MV-4-11 (cell line): ENCODE measurements at places on chromosomes 1 and 21.

DNA sequence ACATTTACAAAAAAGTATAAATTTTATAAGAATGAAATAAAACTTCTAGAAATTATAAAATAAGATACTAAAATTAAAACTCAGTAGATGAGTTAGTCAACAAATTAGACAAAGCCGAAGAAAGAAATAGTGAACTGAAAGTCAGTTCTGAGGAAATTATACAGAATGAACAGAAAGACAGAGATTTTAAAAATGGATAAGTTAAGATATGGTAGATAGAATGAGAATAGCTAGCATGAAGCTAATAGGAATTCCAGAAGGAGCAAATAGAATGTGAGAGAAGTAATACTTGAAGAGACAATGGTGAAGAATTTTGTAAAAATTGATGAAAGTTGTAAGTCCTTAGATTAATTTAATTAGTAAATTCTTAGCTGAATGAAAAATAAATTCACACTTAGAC, 430.4 kb upstream of the RUNX1 start:
- no peak for DNase-seq

- no peak for DNase-seq
Measured at GRCh38 chr1:234214911-234215892, 158.1 kb upstream of the COA6 start.

- no peak for DNase-seq
Measured at GRCh38 chr1:214146523-214146922, 134.4 kb upstream of the SMYD2 start.

GRCh38 chr1:190456129-190456528, 21.5 kb downstream of the BRINP3 start:
- DNase-seq: no peak

- no peak for DNase-seq
Measured at GRCh38 chr1:229694053-229694693, 68.1 kb downstream of the URB2 start.

- DNase-seq: no peak
Measured at GRCh38 chr1:222886878-222887351, 72.1 kb downstream of the DISP1 start.

GRCh38 chr1:15847100-15847892, at the start of gene SPEN:
Gene SPEN (plus strand): TSS chr1:15847707. CDS start chr1:15848068, 361 bp downstream.
- peak; percentile 94 for DNase-seq

DNA sequence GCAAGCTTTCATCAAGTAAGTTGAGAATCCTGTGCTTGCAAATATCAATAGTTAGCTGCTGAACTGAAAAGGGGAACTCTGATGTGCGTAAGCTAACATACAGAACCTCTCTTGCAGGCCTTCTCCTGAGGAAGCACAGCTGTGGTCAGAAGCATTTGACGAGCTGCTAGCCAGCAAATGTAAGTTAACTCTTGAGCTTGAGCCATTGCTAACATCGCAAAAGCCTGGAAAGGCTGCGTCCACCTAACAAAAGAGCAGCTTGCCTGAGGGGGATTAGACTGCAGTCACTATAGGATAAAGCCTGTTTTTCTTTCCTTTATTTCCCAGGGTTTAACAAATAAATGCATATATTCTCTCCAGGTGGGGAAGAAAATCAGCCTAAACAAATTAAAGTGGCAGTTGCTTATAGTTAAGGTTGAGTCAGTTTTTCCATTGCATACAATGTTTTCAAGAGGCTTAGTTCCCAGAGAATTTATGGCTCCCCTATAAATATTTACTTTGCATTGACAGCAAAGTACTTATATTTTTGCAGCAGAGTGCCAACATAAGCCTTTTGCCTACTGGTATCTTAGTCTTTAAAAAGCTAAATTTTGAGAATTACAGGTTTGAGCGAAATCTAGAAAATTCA, 1.5 kb downstream of the RGS2 start:
- peak; percentile 89 for DNase-seq

GRCh38 chr1:228340686-228341449, 65.8 kb downstream of the TRIM11 start:
- no peak for DNase-seq

- no peak for DNase-seq
Measured at GRCh38 chr1:212237651-212238050, 47.6 kb upstream of the PPP2R5A start.

GRCh38 chr1:10031461-10031860, 1.3 kb upstream of the UBE4B start:
- no peak for DNase-seq

GRCh38 chr1:110433803-110434202, 17.1 kb upstream of the PROK1 start:
- DNase-seq: peak; percentile 84

GRCh38 chr1:28147264-28148094, 29.0 kb downstream of the PTAFR start:
- DNase-seq: no peak

GRCh38 chr1:65068202-65069010, 79.6 kb upstream of the AK4 start:
- peak; percentile 41 for DNase-seq

DNA sequence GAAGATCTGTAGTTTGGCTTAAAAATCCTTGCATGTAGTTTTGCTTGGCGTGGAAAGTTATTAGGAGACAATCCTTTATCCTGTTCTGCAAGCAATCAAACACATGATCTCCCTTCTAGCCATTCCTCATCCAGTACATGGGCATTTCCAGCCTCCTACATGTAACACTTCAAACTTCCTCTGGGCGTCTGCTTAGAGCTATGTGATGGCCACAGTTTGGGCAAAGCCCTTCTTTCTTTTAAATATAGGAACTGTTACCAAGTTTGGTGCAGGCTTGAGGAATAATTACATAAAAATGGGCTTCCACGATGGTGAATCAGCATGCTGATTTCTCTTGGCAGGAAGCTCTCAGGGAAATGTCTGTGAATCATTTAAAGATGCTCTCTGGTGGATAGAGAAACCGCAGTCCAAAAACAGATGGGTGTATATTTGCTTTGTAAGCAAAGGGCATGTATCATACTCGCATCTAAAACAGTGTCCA, 176.9 kb upstream of the FMN2 start:
- DNase-seq: peak; percentile 78

- DNase-seq: peak; percentile 43
Measured at GRCh38 chr1:147273409-147274336, 31.2 kb downstream of the CHD1L start.

- DNase-seq: peak; percentile 4
Measured at GRCh38 chr1:218299416-218299815, 14.3 kb downstream of the RRP15 start.

DNA sequence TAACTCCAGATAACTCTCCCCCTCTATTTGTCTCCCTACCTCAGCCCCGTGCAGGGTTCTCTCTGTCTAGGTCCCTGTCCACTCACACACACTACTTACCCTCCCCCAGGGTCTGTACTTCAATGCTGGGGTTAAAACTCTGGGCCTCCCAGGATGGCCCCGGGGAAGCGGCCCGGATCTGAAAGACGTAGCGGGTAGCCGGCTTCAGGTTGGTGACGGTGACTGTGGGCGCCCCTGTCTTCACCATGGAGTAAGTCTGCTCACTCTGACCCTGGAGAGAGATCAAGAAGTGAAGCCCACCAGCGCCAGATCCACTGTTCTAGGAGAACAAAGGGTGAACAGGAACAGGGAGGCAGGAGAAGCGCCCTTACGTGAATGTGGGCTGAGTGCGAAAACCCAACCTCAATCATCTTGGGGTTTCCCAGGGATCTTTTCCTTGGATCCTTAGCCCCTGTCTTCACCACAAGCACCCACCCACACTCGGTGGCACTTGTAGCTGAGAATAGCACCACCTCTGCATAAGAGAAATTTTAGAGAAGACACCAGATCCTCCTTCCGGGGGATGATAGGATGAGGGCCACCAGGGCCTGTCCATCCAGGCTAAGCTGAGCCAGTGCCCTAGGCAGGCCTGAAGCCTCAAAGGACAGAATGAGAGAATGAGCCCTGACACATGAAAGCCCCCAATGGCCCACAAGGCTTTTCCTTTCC, 33.5 kb downstream of the EPHA10 start:
- DNase-seq: no peak

DNA sequence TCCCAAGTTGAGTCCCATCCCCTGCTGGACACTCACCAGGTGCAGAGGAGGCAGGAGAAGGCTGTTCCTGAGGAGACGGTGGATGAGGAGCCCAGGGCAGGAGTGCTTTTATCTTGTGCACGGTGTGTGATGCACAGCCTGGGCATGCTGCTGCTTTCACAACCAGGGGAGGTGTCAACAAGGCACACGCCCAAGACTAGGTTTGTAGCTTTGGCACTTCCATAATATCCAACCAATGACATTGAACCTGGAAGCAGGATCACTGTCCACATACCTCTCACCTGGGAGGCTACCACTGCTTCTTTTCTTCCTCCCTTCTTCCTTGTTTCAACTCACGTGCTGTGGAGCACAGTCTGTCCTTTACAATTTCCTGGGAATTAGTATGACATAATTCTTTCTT, at the start of gene LCE3D:
TSS of gene LCE3D (minus strand) at position 84 of the 400 bp plus-strand sequence. CDS start 580 bp downstream, outside the sequence.
- DNase-seq: no peak

DNA sequence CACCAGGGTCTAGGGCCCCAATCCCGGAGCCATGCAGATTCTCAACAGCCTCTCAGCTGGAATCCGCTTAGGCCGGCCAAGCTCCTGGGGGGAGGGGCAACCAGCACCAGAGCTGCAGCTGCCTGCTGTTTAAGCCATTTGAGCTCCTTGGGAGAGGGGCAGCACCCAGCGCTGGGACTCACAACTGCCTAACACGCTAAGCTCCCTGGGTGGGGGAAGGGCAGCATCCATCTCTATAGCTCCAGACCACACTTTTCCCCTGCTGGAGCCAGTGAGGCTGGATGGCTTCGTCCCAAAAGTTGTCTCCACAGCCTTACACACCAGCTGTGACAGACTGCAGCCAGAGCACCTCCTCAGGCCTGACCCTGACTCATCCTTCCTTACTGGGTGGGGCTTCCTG, 6.9 kb upstream of the PTGFR start:
- no peak for DNase-seq

- DNase-seq: peak; percentile 56
Measured at GRCh38 chr1:117673405-117673804, 67.6 kb downstream of the TENT5C start.

DNA sequence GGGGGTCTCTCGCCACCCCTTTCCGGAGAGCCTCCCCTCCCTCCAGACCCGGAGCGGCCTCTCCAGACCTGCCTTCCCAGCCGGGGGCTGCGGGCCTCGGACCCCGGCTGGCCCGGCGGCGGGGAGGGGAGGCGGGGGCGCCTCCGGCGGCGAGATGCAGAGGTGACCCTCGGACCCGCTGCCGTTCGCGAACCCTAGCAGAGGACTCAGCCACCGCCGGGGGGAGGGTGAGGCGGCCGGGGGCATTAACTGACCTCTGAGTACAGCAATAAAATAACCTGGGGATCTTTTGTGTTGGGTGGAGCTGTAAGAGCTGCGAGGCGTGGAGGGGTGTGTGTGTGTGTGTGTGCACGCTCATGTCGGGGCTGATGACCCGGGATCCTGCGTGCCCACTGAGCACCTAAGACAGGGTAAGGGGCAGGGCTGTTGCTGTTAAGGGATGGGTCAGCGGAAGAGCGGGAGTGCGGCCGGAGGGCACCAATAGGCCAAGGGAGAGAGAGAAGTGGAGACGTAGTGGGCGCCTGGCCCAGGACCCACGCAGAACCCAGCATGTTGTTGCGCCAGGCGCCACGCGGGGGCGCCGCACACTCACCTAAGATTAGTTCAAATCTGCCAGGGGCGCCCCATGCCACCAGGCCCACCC, 6.3 kb downstream of the HAPLN2 start:
- peak; percentile 21 for DNase-seq

DNA sequence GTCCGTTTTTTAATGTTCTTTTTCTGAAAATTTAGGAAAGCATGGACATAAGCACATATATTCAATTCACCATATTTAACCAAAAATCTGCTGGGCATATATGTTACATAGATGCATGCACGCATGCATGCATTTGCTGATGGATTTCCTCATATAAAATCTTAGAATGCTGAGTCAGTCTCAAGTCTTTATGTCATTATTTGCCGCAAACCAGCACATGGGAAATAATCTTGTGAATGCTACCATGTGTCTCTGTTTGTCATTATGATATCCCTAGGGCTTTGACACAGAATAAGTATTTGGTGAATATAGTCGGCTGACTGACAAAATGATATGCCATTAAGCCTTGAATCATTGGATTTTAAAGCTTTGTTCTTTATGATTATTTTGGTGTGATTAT, 776.5 kb downstream of the KCNT2 start:
- no peak for DNase-seq

- no peak for DNase-seq
Measured at GRCh38 chr1:181335631-181336030, 147.7 kb upstream of the CACNA1E start.

- no peak for DNase-seq
Measured at GRCh38 chr1:177282976-177283375, 112.2 kb downstream of the BRINP2 start.

DNA sequence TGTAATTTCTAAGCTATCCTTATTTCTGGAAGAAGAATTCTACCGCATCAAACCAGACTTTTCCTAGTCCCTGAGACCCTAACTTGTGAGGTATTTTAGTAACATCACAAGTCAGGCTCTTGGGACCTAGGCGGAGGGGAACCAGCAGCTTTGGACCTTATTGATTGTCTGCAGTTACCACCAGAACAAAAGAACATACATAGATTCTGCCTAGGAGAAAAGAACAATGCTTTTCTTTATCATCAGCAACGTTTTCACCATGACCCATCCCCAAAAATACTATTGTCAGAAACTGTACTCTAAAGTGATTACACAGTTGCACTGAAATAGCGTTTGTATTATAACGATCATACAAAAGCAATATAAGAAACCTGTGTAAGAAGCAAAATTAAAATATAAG, 860.4 kb downstream of the USP25 start:
- no peak for DNase-seq

DNA sequence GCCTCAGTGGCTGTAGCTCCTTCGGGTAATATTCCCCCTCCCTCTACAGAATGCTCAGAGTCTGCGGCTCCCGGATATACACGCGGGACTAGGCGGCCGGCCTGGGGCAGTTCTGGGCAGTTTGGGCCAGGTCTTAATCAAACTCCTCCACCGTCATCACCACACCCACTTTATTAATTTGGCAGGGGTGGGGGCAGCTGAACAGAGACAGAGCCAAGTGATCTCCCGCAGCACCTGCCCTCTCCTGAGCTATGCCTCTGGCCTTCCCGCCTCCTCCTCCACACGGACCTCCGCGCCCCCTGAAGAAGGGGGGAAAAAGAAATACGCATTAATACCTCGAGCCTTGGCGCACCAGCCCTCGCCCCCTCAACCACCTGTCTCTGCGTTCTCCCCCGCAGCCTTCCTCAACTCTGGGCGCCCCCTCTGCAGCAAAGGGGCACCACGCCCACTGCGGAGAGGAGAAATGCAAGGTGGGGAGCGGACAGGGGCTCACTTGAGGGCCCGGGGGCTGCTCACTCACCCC, 42.6 kb downstream of the CD34 start:
- no peak for DNase-seq

DNA sequence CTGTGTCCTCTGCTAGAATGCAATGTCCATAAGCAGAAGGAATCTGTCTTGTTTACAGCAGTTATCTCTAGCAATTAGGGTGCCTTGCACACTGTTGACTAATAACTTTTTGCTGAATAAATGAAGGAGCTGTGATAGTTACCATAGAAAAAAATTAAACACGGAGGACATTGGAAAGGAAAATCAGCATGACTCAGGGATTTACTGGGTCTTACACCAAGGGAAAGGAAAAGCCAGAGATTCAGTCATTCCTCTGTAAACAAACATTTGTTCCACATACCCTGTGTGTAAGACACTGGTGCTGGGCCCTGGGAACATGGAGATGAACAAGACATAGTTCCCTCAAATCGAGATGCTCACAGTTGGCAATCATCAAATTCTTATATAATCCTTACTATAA, 183.3 kb downstream of the PTGER3 start:
- no peak for DNase-seq

- DNase-seq: no peak
Measured at GRCh38 chr1:186735463-186735862, 55.2 kb upstream of the PTGS2 start.
